ENCODE measurements at places on chromosomes 13 and 19.

DNA sequence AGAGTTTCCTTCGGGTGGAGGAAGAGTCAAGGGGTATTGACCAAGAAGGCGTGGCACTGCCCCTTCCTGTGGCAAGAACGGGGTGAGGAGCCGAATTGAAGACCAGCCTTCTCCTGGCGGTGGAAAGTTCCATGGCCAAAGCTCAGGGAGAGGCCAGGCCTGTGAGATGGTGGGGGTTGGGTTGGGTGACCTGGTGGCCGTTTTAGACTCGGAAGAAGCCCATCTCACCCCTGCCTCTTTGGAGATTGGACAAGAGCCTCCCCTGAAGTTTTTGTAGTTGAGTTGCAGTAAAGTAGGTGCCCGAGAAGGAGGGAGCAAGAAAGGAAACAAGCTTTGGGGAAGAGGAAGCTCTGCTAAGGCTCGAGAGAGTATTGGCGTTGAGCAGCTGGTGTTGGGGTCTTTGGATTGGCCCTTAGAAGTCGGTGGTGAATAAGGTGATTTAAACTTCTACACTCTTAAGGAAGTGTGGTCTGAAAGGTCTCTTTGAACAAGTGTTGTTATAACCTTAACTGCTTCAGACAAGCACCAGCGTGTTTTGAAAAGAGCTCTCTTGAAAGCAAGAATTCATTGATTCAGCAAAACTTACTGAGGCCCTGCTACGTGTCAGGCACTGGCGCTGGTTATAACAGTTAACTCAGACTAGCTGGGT is 964 bp downstream of the SPINT2 start:
- no peak for DNase-seq

GRCh38 chr19:8536282-8536681 is 22.3 kb upstream of the ZNF414 start:
- no peak for DNase-seq

DNA sequence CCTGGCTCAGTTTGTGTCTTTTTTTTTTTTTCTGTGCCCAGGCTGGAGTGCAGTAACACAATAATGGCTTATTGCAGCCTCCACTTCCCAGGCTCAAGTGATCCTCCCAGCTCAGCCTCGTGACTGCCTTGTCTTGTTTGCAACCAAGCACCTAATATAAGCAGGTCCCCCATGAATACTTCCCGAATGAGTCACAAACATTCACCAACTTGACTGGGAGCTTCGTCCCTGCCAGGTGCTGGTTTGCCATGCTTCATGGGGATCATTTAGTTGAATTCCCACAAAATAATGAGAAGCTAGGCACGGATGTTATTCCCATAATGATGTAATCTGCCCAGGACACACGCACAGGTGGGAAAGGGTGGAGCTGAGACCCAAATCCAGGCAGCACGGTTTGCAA is 176.5 kb downstream of the CACNA1A start:
- no peak for DNase-seq

DNA sequence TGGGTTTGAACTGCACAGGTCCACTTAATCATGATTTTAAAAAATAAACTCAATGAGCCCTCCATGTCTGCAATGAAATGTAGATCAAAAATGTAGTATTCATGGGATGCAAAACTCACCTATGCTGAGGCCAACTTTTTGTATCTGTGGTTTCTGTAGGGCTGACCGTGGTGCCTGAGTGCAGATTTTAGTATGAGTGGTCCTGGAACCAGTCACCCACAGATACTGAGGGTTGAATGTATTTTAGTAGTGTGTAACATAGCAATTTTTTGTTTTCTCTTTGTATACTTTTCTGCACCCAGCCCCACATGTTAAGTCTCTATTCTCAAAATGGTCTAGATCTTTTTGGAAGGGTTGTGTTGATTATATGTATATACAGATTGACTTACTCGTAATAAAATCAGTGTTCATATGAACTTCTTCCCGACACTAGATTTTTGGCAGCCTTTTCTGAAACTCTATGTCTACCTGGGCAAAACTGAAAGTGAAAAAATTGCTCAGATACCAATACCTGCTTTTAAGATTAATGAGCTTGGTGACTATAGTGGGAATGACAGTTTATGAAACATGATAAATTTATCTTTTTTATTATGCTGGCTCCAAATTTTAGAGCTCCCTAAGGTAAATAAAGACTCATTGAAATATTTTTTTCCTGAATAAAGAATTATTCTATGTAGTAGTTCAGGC is 51.6 kb downstream of the DNAJC15 start:
- DNase-seq = no peak

DNA sequence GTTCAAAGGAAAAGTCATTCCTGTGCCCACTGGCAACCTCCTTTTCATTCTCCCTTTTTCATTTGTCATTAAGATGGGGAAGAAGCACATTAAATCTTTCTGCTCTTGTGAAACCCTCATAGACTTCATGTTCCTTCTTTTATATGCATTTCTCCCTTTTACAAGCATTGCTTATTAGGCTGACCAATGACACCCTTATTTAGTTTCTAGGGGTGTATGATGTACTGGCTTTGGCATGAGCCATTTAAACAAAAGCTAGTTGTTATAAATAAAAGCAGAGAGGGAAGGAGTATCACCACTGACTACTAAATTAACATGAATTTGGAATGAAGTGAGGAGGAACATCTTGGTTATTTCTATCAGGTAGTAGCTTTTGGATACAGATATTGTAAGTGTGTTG is 68.2 kb upstream of the PCDH9 start:
- no peak for DNase-seq

All from GM10248 (cell line).